Heart right ventricle (tissue), 16 donors: ENCODE measurements at places on chromosomes 3 and 15. TPM values are rescaled to one million over a fixed set of nuclear protein-coding genes. Genes with fewer than 3 reads are reported as not detected.

DNA sequence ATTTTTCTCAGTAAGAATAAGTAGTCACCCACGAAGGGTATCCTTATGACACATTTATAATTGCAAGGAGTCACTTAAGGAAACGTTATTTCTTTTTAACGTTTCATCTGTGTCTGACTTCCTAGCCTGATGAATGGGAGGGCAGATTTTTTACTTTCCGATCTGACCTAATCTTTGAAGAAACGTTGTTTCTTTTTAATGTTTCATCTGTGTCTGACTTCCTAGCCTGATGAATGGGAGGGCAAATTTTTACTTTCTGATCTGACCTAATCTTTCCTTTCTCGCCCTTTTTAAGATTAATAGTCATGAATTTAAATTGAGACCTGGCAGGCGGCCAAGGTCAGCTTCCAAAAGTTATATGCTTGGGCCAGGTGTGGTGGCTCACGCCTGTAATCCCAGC is 3.0 kb upstream of the KLHL6 start:
- DNase-seq, result no peak

- DNase-seq, result peak; percentile 42
Measured at GRCh38 chr15:99537344-99537743, 28.4 kb upstream of the MEF2A start.

- no peak for DNase-seq
Measured at GRCh38 chr15:79376383-79376782, 55.8 kb upstream of the MINAR1 start.

DNA sequence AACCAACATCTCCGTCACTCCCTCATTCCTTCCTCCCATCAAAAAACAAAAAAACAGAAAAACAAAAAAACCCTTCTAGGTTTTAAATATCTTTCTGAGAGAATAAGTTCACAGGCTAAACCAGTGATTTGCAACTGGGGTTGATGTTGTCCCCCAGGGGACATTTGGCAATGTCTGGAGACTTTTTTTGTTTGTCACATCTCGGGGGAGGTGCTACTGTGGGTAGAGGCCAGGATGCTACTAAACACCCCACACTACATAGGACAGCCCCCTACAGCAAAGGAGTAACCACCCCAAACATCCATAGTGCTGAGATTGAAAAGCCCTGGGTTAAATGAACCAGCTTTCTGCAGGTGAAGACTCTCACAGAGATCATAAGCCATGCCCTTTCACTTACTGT is 17.0 kb upstream of the PROK2 start:
- no peak for DNase-seq

DNA sequence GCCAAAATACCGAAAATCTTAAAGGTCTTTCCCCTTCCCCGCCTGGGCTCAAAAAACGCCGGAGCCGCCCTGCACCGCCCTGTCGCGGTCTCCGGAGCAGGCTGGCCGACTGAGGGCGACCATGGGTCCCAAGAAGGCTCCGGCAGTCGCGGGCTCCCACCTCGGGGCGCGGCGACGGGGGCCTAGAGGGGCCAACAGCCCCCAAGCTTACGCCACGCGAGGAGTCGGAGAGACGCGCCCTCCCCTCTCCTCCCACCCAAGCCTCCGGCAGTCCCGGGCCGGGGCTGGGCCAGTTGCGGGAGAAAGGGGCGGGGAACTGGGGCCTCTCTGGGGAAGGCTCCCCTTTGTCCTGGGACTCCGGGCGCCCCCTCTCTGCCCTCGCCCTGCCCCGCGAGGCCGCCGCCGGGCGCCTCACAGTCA is 69.2 kb downstream of the GOLGA8B start:
- DNase-seq, result peak; percentile 63

DNA sequence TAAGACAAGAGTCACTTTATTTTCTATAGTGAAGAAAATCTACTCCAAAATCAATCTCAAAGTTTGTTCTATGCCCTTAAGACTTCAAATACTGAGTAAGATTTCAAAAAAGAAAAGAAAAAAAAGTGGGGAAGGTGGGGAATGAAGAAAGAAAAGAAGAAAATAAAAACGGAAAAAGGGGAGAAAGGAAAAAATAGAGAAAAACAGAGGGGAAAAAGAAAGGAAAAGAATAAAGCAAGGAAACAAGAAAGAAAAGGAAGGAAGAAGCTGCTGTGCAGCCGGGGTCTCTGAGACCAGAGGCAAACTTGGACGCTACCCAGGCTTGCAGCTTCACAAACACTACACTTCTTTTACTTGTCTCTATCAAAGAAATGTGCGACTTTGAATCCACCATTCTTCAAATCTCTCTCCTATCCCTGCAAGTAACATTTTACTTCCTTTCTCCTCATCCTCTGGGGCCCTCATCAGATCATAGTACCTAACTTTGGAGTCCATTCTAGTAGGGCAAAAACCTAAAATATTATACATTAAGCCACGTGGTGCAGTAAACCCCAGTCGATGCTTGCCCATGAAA is 279.8 kb downstream of the FOXP1 start:
- no peak for DNase-seq

DNA sequence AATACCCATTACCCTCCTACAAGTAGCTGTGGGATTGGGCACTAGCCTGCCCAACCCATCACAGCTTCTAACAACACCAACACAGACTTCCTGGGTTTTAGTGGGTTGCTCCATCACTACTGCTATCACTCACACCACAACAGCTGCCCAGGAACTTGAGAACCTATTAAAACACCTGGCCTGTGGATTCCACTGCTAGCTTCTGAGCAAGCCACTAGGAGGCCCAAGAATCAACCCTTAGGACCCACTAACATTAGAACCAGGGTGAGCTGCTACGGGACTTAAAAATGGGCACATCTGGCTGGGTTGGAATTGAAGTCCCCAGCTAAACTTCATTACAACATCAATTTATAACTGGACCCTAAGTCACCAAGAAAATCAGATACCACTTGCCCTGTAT is 113.2 kb upstream of the TP63 start:
- no peak for DNase-seq

GRCh38 chr15:40470423-40471104 is at the start of gene CHST14:
TSS of gene CHST14 (plus strand) at chr15:40470984. CDS start at chr15:40471214, 230 bp downstream.
- DNase-seq, result peak; percentile 72

- DNase-seq, result no peak
Measured at GRCh38 chr3:175179055-175179454, 319.9 kb downstream of the NAALADL2 start.

DNA sequence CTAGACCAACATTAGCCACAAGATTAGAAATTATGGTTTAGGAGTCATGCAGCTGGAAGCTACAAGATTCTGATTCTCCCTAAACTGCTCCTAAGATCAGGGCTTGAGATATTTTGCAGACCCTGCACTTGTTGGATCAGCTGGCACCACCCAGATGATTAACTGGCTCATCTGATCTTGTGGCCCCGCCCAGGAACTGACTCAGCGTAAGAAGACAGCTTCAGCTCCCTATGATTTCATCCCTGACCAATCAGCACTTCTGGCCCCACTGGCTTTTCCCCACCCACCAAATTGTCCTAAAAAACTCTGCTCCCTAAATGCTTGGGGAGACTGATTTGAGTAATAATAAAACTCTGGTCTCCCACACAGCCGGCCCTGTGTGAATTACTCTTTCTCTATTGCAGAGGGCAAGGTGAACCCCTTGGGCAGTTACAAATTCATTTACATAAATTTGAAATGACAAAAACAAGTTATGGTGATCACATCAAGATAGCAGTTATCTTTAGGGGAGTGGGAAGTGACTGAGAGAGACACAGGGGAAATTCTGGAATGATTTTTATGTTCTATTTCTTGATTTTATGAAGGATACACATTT is 76.5 kb downstream of the CD200R1L start:
- DNase-seq, result peak; percentile 21

DNA sequence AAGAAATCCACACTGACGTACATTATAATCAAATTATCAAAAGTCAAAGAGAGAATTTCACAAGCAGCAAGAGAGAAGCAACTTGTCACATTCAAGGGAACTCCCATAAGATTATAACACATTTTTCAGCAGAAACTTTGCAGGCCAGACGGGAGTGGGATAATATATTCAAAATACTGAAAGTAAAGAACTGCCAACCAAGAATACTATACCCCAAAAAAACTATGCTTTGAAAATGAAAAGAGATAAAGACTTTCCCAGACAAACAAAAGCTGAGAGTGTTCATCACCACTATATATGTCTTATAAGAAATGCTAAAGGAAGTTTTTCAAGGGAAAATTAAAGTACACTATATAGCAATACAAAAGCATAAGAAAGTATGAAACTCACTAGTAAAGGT is 91.5 kb upstream of the PPP2R3A start:
- DNase-seq, result no peak

GRCh38 chr3:197881970-197882338 is 68.0 kb upstream of the RPL35A start:
- no peak for DNase-seq

- no peak for DNase-seq
Measured at GRCh38 chr15:31207246-31207645, 105.7 kb upstream of the TRPM1 start.

- DNase-seq, result no peak
Measured at GRCh38 chr3:116064646-116065045, 380.6 kb downstream of the LSAMP start.

- DNase-seq, result peak; percentile 37
Measured at GRCh38 chr15:101320501-101321052, 25.5 kb upstream of the SNRPA1 start.

GRCh38 chr3:45632956-45633355 is 38.4 kb downstream of the LIMD1 start:
- DNase-seq, result no peak

GRCh38 chr3:80244390-80244789 is 476.6 kb upstream of the ROBO1 start:
- DNase-seq, result peak; percentile 8

GRCh38 chr3:183987000-183987600 is 30.6 kb downstream of the ABCC5 start:
- DNase-seq, result no peak

DNA sequence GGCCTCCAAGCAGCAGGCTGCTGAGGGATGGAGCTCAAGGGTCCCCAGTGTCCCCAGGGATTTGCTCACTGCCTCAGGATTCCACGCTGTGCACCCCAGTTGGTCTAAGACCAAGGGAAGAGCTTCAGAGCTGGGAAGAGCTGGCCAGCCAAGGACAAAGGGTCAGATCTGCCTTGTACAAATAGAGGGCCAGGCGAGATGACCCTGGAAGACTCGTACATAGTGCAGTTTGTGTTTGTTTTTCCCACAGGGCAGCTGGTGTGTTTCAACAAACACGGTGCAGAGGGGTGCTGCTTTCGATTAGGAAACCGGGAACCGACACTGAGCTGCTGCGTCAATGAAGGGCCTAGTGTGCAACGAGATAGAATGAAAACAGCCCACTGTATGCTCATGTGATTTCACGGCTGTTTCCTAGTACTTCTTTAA is 56.1 kb upstream of the TRPM1 start:
- no peak for DNase-seq

GRCh38 chr15:64344651-64345294 is 11.2 kb downstream of the CSNK1G1 start:
- DNase-seq, result no peak

- DNase-seq, result no peak
Measured at GRCh38 chr3:27590437-27591298, 106.5 kb upstream of the SLC4A7 start.

GRCh38 chr3:27723815-27724458 is 1.8 kb upstream of the EOMES start:
- DNase-seq, result no peak

- no peak for DNase-seq
Measured at GRCh38 chr3:194352667-194353246, 1.6 kb upstream of the CPN2 start.

DNA sequence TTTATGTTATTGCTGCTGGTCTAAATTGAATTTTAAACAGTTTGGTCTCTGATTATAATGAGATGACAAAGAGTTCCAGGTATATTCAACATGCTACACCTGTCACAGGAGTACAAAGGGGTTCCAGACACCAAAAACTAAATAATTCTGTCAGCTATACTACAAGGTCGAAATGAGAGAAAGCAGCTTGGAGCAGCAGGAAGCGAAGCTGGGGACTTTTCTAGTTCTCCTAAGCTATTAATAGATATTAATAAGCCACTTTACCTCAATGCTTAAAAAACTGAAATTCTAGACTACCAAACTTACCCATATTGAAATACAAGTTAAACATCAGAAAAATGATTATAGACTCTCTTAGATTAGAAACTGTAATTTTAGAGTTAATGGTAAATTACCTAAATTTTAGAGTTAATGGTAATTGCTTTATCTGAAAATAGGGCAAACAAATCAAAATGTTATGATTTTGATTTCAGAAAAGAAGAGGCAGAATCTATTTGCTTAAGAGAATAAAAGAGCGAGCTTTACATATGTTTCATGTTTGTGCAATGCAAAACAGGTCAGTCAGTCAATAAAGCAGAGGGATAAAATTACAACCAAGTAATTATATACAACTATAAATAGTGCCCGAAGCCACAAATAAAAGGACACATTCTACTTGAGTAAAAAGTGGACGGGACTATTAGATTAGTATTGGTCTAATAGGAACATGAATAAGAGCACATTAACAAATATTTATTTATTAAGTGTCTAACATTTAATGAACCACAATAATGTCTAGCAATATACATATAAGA is 16.8 kb downstream of the HSPBAP1 start:
- DNase-seq, result no peak

DNA sequence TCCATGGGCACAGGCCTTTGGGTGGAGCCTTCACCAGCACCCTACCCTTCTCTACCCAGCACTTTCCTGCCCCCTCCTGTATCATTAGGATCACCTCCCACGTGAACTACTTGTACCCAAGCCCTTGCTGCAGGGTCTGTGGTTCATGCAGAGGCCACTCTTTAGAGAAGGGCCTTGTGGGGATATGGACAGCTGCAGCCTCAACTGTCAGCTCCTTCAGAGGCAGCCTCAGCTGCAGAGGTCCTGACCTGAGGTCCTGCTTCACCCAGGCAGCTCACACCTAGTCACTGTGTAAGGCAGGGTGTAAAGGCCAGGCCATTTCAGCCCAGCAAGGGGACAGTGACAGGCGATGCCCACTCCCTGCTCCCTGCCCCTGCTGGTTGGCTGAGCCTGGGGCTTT is 448.6 kb upstream of the PROK2 start:
- no peak for DNase-seq

DNA sequence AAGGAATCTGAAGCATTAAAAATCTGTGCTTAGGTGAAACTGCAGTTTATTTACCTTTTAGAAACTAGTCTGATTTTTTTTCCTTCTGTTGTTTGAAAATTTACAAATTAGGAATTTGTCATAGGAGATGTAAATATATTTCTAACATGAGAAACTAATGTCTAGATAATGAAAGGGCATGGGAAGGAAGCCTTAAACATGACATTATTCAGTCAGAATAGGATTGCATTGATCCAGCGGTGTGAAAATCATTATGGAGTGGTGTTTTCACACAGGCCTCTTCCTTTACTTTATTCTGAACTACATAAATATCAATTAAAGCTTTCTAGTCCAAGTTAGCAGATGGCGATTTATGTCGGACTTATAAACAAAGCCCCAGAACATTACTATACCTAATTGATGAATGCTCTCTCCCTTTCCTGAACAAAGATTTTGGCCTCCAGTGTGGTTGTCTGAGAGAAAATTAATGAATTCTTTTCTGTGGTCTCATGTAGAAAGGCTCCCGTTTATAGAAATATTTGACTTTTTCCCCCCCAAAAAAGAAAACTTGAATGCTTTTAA is 37.9 kb downstream of the FNDC3B start:
- no peak for DNase-seq

The C15orf39 gene
- total RNA-seq, result 16.7 TPM

The AGBL1 gene
- 0.02 TPM for total RNA-seq

The HACL1 gene
- 14.3 TPM for total RNA-seq

The PIERCE2 gene
- total RNA-seq, result 10.1 TPM

The MGLL gene
- 60.6 TPM for total RNA-seq

The PGBD4 gene
- 1.2 TPM for total RNA-seq

The CDHR4 gene
- total RNA-seq, result not detected

The C3orf20 gene
- 0.14 TPM for total RNA-seq

The GLDN gene
- total RNA-seq, result 14.9 TPM

The FAM107A gene
- total RNA-seq, result 75.2 TPM

The GPR171 gene
- total RNA-seq, result 0.31 TPM

The C3orf85 gene
- not detected for total RNA-seq

The ZBTB20 gene
- total RNA-seq, result 105 TPM

The QTRT2 gene
- 7.8 TPM for total RNA-seq
